Right atrium auricular region (tissue), 2 donors: ENCODE measurements at places on chromosomes 5 and 9. TPM values are rescaled to one million over a fixed set of nuclear protein-coding genes. Genes with fewer than 3 reads are reported as not detected.
A peak's percentile ranks its signal among the peaks of the same experiment; 100 is the strongest.

GRCh38 chr9:18297056-18297841, 176.7 kb upstream of the ADAMTSL1 start:
- no peak for DNase-seq

OSMR gene
- 28.6 TPM for total RNA-seq

GRCh38 chr9:108536836-108537601, 318.8 kb downstream of the ACTL7B start:
- DNase-seq = no peak

DNA sequence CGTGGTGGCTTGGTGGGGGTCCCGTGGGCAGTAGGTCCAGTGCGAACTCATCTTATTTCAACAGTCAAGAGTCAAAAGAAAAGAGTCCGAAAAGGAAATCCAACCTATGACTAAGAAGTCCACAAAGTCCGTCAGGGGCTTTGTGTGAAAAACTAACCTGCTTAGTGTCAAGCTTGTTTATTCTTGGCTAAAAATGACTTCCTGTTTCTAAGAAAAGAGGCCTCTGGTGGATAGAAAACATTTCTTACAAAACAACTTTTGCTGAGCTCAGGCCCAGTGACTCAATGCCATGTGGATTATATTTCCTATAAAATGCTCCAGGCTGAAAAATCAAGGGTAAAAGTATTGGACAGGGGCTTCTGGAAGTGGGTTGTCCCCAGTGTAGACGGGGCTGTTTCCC, 105.9 kb downstream of the GADD45G start:
- DNase-seq = no peak

DNA sequence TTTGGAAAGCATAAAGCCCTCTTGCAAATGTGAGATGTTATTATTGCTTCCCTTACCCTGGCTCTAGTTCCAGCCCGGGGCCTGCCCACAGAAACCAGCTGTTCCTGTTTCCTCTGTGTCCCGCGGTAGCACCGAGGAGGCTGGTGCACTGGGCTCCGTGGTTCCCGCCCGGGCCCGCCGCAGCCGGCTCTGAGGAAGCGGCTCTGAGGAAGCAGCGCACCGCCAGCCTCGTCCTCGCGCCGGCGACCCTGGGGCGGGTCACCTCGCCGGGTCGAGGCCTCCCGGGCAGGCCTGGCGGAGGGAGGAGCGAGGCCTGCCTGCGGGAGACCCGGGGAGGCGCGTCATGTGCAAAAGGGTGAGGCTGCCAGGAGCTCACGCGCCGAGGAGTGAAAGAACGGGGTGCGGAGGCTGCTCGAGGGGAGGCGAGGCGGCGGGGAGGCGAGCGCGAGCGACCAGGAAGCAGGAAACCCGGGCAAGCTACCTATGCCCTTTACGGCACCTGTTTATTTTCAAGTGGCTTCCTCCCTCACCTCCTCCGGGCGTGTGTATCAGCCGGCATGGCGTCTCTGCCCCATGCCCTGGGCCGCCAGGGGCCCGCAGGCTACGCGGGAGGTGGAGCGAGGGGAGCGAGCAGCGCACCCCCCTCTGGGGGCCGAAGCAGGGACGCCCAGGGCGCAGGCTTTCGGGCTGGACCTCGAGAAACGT, 61.3 kb upstream of the MEGF10 start:
- peak; percentile 69 for DNase-seq

- no peak for DNase-seq
These were observed 17.6 kb upstream of the NANS start for GRCh38 chr9:98038958-98039357.

DNA sequence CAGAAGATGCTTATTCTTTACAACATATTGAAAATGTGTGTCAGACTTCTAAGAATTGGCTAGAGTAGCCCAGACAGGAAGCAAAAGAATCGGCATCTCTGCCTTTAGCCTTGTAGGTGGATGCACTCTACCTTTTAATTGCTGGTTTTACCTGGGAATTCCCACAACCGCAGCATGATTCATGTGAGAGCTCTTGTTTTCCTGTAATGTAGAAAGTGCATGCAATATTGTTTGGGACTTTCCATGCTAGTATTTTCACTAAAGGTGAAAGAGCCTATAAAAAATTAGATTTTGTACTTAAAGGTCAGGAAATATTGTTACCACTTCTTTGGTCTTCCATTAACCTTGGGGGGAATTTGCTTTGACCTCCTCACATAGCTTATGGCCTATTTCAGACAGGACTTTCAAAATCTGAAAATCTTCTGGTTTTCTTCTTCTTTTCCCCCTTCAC, 89.8 kb downstream of the NTRK2 start:
- DNase-seq = no peak
